SK-N-SH (cell line): ENCODE measurements at places on chromosomes 5 and 9.

DNA sequence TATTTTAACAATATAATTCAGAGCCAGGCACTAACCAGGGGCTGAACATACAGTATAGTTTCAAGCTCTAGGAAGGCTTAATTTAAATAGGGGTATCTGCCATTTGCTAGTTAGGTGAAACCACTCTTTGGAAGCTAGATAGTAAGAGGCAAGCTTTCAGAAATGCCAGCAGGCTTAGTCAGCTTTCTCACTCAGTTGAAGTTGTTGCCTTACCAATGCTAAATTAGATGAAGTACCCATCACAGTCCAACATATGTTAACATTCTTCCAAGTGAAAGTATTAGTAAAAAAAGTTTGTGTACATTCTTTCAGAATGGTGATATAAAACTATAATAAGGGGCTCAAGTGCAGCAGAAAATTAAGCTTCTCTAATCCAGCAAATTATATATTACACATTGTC, 215.0 kb downstream of the CNTLN start:
- no peak for DNase-seq

DNA sequence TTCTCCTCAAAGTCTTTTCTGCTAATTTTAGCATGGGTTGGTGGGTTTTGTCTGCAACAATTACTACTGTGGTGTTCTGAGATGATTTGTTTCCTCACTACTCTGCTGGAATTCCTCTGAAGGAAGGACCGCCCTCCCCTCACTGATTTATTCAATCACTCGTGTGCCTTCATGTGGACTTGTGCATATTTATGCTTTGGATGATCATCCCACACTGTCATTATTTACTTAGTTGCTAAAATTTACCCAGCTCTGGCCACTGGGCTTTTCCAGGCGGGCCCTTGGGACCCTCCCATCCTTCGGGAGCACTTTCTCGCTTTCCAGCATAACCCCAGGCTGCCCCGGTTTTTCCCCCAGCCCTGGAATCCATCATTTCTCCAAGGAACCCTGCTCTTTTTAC, 41.7 kb upstream of the NKD2 start:
- no peak for DNase-seq

DNA sequence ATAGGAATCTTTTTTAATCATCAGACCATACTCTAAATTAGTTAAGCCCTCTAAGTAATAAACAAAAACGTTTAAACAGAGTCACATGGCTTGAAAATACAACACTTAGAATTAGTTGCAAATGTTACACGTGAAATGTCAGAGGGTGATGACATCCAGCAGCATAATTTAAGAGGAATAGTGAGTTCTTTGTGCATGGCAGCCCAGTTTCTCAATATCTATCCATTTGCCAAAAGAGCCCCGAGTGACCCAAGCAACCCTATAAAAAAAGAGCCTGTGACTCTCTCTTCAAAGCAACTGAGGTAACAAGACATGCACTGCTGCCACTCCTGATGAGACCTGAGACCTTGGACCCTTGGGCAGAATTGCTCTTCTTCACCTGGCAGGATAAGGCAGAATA, 96.9 kb upstream of the RASA1 start:
- no peak for DNase-seq

- DNase-seq = no peak
Measured at GRCh38 chr5:33370466-33370859, 70.3 kb upstream of the TARS1 start.

DNA sequence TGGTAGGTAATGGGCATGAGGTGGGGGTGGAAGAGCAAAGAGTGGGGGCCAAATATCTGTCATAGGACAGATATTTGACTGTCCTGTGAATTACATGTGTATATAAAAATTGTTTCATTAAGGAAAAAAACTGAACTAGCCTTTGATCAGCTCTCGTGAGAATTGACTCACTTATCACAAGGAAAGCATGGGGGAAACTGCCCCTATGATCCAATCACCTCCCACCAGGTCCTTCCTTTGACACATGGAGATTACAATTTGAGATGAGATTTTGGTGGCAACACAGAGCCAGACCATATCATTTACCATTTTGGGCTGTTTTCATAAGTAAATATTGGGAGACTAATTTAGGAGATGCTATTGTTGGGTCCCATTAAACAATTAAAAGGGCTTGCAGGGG, 63.2 kb upstream of the FYB1 start:
- DNase-seq = no peak

GRCh38 chr5:108387758-108388157, 5.9 kb upstream of the FBXL17 start:
- no peak for DNase-seq

DNA sequence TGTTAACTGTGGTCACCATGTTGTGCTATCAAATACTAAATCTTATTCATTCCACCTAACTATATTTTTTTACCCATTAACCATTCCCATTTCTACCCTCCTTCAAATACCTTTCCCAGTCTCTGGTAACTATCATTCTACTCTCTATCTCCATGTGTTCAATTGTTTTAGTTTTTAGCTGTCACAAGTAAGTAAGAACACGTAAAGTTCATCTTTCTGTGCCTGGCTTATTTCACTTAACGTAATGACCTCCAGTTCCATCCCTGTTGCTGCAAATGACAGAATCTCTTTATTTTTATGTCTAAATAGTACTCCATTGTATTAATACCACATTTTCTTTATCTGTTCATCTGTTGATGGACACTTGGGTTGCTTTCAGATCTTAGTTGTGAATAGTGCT, 485.1 kb upstream of the CD180 start:
- DNase-seq = no peak

- no peak for DNase-seq
Measured at GRCh38 chr5:132006331-132007120, 4.9 kb downstream of the ACSL6 start.

- DNase-seq = no peak
Measured at GRCh38 chr5:155773680-155774079, 553.3 kb upstream of the SGCD start.

GRCh38 chr9:37436540-37436939, 14.0 kb downstream of the GRHPR start:
- no peak for DNase-seq

DNA sequence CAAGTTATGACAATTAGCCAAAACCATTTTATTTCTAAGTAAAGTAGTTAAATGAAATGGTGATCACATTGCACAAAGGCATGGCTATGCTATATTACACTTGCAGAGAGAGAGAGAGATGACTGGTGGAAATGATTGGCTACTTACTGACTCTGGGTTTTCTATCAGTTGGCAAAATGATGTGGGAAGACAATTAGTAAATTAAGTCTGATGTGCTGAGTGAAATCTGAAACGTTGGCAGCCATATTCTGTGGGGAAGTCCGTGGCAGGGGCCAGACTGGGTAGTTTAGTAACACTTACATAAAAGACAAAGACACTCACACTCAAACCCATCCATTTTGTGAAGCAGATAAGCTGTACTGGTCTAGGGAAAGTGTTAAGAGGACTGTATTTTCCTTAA, 61.6 kb downstream of the ANXA1 start:
- DNase-seq = no peak

GRCh38 chr5:43316421-43316820, 3.2 kb upstream of the HMGCS1 start:
- no peak for DNase-seq

DNA sequence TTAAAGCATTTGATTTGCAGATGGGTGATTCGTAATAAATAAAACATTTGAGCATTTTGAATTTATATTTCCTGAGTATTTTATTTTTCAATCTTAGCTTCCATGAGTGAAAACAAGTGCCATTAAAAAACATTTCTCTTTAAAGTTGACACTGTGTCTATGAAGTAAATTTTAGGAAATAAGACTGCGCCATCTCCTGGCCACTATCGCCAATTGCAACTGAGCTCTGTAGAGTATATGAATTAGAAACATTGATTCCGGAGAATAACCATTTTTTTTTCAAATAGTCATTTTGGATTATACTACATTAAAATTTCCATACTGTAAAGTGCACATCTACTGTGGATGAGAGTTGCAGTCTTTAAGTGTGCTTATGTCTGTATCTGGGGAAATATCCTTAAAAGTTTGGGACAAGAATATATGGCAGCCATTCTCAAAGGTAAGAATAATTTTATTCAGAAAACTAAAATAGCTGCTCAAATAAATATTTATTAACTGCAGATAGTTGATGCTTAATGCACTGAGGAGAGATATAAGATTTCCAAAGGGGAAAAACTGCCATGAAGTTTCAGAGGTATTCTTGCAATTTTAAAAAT, 5.9 kb downstream of the DMRTA1 start:
- no peak for DNase-seq

DNA sequence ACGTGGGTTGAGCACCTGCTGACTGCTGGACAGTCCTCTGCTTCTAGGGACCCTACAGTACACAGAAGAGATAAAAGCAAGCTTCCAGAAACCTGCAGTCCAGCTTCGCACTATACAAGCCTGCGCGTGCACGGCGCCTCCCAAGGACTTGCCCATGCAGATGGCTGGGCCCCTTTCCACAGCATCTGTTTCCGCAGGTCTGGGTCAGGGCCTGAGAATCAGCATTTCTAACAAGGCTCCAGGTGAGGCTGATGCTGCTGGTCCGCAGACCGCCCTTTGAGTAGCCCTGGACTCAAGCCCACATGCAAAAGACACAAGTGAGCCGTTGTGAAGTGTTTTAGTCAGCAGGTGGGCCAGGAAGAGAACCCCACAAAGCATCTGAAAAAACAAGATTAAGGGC, 133.1 kb downstream of the HSD17B3 start:
- no peak for DNase-seq

DNA sequence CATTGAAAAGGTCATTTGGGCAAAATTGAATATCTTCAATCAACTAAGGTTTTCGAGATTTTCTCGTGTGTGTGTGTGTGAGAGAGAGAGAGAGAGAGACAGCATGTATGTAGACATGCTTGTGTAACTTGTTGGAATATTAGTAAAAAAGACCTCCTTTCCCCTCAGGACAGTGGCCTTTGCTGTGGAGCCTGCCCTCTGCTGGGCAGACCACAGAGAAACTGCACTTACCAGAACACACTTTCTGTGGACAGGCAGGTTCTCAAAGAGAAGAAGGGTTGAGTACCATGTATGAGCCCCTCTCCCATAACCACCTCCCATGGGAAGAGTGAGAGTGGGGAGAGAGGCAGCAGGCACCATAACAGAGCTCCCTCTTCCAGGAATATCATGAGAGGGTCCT, 45.6 kb downstream of the CFAP90 start:
- DNase-seq = no peak

- DNase-seq = no peak
Measured at GRCh38 chr9:134560654-134561053, 80.9 kb upstream of the COL5A1 start.

- no peak for DNase-seq
Measured at GRCh38 chr5:13553896-13554295, 390.6 kb downstream of the DNAH5 start.

DNA sequence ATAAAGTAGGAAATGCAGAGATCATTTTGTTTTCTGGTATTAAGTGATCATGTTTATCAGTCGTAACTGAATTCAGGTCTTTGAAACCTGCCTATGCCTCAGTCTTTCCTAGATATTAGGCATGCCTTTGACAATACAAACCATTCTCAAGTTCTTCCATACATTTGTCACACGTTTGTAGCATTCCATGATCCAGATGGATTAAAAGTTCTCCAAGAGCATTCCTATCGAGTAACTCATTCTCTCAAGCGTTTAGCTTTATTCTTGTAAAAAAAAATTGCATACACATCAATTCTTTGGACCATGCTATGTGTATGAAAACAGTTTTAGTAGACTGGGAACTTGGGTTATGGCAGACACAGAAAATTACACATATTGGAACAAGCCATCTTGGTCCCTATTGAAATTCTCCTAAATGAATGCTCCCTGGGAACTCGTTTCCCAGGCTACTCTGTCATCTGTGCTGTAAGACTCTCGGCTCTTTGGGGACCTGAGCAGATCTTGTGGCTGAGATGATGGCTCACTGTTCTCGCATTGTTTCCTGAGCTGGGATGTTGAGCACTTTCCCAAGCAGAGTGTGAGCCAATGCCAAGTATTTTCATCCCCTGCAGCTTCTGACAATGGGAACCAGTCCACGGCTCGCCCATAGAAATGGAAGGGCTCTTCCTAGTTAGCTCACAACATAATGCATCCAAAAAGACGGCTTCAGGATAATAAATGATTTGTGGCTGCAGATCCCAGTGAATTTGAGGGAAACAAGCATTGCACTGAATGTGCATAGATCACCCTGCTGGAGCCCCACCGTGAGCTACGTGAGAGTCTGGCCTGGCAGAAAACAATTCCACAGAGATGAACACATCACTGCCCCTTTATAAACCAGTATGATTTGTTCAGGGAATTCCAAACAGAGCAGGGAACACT, 230.2 kb downstream of the IRX1 start:
- DNase-seq = no peak

DNA sequence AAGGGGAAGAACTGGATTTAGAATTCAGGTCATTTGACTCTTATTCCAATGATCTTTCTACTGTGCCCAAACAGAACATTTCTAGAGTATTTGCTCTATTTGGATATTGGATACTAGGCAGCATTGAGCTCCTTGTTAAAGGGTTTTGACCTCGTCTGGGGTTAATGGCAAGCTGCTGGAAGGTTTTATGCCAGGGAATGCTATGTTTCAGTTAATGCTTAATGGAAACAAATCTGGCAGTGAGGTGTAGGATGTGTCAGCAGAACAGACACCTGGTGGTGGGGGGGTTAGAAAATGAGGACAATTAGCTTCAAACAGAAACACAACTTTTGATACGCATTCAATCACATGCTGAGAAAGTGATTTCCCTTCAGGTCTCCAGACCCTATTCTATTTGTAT, 51.5 kb downstream of the AGXT2 start:
- no peak for DNase-seq

DNA sequence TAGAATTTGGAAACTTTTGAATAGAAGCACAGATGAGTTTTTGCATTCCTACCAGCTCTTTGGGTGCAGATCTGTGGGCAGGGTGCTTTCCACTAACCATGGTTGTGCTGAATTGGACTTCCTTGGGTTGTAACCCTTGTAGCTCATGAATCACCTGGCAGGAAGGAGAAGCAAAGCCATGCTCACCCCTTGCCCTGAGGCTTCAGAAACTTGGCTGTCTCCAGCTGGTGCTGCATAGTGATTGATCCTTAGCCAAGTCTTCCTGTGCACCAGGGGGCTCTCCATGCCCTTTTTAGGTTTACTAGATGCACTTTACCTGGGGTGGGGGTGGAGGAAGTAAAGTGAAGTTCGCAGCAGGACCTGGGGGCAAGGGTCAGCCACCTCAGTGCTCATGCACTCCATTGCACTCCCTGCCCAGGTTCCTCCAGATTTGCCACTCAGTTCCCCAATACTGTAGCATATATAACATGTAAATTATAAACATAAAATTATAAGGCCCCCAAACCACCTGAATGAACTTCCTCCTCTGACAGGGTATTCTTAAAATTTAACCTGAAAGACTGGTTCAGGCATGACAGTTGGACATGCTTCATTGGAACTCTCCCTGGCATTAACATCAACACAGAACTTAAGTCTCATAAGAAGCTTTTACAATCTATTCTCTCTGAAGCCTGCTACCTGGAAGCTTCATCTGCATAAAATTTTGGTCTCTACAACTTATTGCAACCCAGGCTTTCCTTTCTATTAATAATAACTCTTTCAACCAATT, 25.8 kb upstream of the IFNA14 start:
- DNase-seq = no peak

- no peak for DNase-seq
Measured at GRCh38 chr5:45779874-45780671, 83.9 kb upstream of the HCN1 start.
